Caki2 (cell line): ENCODE measurements at places on chromosomes 12 and 14.

DNA sequence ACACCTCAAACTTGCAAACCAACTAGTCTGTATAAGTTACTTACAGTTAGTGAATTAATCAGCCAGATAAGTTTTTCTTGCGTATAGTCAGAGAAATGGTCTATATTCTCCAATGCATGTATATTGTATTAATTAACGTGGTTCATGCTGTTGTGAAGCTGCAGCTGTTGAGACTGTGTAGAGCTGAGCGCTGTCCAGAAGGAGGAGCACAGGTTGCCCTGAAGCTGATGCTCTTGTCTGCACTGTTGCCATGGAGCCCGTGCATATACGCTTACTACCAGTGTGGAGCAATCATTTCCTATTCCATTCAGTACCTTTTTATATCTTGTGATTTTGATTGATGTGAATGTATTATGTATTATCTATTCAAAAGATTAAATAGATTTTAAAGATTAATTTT, 74.3 kb upstream of the ARID2 start:
- DNase-seq: no peak

- DNase-seq: no peak
Measured at GRCh38 chr12:92404921-92405320, 259.3 kb upstream of the BTG1 start.

GRCh38 chr12:75868501-75868900, 163.1 kb downstream of the PHLDA1 start:
- no peak for DNase-seq

DNA sequence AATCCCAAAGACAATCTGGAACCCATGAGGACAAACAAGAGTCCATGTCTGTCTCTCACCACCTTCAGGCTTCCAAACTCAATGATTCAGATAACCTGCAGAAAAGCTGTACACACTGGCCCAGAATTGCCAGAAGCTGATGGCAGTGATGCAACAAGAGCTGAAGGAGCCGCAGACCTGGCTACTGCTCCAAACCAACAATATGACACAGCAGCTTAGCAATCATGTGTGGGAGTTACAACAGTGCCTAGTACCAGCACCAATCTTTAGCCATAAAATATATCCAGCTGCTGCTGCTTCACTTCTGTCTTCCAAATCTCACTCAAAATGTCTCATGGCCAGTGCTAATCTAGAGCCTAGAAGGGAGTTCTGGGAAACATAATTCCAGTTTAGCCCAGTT, 22.0 kb downstream of the RPS6KA5 start:
- no peak for DNase-seq

DNA sequence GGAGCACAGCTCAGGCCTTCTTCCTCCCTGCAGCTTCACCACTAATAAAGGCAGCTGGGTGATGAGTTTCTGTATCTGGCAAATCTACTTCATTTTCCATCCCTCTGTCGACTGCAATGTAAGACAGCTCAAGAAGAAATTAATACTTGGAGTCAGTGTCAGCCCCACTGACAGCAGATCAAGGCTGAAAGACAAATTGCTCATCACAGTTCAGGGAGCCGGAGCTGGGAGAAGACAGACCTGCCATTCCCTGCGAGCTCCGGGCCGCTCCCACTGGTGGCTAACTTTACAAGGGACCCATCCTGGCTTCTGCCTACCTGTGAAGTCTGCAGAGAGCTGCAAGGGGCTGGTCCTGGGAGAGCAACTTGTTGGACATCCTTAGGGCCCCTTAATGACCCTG, 49.8 kb downstream of the CCDC60 start:
- no peak for DNase-seq

DNA sequence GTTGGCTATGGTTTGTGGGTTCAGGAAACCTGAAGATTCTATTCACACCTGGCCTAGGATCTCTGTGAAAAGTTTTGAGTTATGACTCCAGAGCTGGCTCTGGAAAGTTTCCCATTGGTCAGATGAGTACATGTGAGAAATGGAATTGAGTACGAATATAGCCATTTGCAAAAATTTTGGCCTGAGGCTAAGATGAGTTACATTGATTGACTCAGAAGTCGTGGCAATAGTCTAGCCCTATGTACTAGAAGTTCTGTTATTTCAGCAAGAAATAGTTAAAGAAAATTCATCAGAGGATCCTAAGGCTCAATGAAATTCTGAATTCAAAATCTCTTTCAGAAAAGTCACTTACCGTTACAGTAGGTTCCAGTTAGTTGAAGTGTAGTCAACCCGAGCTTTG, 109.9 kb downstream of the PTCSC3 start:
- no peak for DNase-seq

DNA sequence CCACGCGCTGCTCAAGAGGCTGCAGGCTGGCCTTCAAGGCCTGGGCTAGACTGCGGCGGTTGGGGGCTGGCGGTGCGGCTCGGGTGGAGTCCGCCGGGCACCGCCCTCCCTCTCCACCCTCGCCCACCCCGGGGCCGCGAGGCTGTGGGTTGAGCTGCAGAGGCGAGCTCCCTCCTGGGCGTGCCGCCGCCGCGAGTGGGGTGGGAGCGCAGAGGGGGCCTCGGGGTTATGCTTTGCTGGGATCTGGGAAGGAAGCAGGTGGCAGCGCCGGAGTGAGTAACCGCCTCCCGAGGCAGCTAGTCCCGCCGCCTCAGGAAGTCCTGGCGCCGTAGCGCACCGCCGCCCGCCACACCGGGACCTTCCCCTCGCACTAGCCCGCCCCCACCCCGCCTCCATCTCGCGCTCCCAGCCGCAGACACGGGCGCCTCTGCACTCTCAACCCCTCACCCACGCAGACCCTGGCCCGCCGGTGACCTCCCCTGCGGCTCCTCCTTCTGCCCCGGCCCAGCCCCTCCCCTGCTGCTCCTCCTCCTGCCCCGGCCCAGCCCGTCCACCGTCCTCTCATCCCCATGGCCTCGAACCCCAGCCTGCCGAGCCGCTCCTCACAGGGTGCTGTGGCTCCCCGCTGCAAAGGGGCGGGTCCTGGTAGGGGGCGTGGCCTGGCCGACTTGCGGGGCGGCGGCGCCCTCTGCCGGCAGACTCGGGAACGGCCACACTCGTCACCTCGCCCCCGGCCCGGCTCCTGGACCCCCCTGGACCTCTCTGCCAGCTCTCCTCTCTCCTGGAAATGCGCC, 16.6 kb downstream of the TAMALIN start:
- peak; percentile 92 for DNase-seq

DNA sequence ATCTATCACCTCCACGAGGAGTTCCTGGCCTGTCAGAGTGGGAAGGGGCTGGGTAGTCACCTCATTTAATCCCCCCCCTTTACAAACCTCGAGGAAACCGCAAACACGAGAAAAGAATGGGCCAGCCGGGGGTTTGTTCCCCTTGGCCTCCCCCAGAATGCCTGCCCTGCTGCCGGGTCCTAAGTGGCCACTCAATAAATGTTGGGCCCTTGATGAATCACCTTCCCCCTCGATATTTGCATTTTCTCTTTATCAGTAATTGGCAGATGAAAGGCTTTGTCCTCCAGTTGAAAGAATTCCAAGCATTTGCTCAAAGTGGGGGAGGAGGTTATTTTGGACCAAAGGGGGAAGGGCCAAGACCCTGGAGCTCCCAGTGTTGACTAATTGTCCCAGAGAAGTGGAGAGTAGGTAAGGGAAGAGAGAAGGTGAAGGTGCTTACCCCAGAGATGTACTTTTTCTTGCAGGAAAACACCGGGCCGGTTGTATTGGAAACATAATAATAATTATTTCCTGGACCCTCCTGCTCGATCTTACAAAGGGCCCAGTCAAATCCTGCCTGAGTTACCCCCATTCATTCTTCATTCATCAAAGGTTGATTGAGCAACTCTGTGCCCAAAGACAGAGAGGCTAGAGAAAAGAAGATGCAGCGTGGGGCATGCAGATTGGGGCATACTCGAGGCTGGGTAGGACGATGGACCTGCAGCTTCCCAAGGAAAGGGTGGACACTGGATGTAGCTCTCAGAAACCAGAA, 1.9 kb upstream of the KDM2B start:
- DNase-seq: peak; percentile 19

- DNase-seq: peak; percentile 64
Measured at GRCh38 chr14:75715926-75716780, 55.1 kb downstream of the TTLL5 start.

- no peak for DNase-seq
Measured at GRCh38 chr14:49761839-49762551, 6.0 kb upstream of the KLHDC2 start.

DNA sequence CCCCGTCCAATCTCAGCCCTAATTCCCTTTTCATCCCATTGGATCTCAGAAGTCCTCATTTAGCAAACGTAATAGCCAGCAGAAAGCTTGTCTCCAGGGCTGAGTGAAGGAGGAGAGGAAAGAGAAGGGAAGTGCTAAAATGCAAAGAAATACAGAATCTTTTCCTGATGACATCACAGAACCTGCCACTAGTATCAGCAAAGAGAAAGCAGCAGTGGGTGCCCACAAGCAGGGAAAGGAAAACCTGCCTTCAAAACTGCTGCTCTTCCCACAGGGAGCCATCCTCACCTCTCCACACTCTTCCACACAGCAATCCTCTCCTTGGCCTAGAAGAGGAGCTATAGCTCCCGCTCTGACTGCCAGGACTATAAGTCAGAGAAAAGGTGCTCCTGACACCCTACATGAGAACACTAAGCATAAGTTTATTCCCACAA, 11.3 kb downstream of the MED13L start:
- no peak for DNase-seq

DNA sequence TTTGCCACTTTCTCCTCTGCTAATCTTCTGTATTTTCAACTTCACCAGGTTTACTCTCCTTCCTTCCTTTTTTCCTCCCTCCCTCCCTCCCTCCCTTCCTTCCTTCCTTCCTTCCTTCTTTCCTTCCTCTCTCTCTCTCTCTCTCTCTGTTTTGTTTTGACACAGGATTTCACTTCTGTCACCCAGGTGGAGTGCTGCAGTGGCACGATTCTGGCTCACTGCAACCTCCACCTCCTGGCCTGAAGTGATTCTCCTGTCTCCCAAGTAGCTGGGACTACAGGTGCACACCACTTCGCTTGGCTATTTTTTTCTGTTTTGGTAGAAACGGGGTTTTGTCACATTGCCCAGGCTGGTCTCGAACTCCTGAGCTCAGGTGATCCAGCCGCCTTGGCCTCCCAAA, 181.2 kb upstream of the BTG1 start:
- DNase-seq: no peak

GRCh38 chr14:86723254-86723624, 1193.3 kb downstream of the FLRT2 start:
- no peak for DNase-seq

DNA sequence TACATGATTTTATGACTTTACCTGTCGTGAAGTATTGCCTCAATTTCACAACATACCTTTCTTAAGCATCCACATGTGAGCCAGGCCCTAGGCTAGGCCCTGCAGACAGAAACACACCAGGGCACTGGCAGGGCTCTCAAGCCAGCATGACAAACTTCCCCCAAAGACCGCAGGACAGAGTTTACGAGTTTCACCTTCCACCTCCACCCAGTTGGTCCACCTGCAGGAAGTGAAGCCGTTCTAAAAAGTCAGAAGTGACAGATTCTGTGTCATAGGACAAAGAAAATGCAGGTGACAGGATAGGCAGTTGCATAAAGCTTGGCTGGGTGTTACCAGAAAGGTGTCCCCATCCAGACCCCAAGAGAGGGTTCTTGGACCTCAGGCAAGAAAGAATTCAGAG, 382.3 kb downstream of the PCNX1 start:
- DNase-seq: no peak

DNA sequence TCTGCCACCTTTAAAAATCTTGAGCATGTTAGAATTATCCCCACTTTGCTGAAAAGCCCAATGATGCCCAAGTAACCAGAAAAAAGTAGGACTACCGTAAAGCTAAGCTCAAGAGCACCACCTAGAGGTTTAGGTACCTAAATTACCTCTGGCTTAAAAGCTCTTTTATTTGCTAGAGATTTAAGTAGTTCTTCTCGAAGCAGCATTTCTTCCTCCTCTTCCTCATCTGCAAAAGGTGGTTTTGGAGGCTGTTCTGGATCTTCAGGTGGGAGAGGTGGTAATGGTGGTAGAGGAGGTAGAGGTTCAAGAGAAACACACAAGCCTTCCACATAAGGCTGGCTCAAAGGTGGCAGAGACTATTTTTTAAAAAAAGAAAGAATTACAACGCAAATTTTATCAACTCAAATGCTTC, 26.9 kb downstream of the ZFC3H1 start:
- DNase-seq: peak; percentile 55

GRCh38 chr14:103045371-103045869, 11.9 kb downstream of the CDC42BPB start:
- no peak for DNase-seq

DNA sequence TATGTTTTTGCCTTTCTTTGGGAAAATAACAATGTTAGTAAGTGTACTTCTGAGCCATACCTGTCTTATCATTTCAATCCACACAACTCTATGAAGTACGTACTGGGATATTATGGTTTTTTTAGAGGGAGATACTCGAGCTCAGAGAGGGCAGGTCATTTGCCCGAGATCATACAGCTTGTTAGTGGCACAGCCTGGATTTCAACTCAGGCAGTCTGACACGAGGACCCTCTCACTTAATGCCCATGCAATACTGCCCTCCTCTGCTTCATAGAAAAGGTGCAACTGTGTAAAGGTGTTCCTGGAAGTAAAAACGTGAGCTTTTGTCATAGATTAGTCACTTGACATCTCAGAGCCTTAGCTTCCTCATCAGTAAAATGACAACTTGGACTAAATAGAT, 128.0 kb downstream of the NDUFA12 start:
- peak; percentile 2 for DNase-seq

GRCh38 chr12:13209436-13210235, 13.1 kb downstream of the EMP1 start:
- DNase-seq: no peak

GRCh38 chr14:68563251-68564131, 229.4 kb downstream of the ZFP36L1 start:
- DNase-seq: no peak

- DNase-seq: no peak
Measured at GRCh38 chr12:24099576-24099975, 150.1 kb upstream of the SOX5 start.

- no peak for DNase-seq
Measured at GRCh38 chr12:6189028-6189427, 11.2 kb upstream of the CD9 start.

GRCh38 chr14:79658769-79659168, 552.5 kb downstream of the DIO2 start:
- DNase-seq: no peak

DNA sequence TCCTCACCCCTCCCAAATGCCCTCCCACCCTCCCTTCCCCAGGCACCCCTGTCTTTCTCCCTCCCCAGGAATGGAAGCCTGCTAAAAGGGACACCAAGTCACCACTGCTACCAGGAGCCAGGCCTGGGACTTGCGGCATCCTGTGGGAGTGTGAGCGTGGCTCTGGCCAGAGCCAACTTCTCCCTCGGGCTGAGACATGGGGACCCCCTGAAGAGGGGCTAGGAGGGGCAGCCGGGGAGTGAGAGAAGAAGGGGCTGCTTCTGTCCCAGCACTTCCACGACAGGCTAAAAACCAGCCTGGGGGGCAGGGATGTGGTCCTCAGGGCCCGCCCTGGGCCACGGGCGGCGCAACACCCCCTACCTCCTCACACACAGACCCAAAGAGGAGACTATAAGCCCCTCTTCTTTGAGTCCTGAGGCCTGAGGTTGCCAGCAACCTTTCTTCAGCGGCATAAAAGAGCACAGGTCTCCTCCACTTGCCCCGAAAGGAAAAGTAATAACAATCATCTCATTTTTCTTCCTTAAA, 278.9 kb downstream of the DPF3 start:
- no peak for DNase-seq

- peak; percentile 49 for DNase-seq
Measured at GRCh38 chr12:81520064-81520945, 238.8 kb downstream of the PPFIA2 start.
